ENCODE measurements at places on chromosomes 2 and 18. TPM values are rescaled to one million over a fixed set of nuclear protein-coding genes. Genes with fewer than 3 reads are reported as not detected.

LOXHD1 gene
- not detected for total RNA-seq

IDH1 gene
- total RNA-seq = 440 TPM

DNA sequence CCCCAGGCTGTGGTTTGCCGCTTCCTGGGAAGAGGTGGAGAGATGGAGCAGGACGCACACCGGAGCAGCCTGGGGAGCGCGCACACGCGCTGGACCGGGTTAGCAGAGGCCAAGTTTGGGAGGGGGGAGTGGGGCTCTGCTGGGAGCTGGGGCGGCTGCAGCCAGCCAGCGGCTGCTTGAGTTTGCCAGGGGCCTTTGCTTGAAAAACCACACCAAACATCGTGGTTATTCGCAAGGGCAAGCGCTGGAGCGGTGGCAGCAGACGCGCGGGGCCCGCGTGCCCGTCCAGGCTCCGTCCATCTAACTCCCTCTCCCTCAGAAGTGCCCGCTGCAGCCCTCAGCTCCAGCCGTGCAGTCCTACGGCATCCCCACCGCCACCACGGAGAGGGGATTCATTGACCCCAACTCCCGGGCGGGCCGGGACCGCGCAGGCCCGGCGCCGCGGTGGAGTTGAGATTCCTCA lies 4.6 kb downstream of the PTGR3 start:
- no peak for DNase-seq

CSRNP3 gene
- total RNA-seq = not detected

- no peak for DNase-seq
Measured at GRCh38 chr2:158912765-158913164, 55.7 kb upstream of the TANC1 start.

DNA sequence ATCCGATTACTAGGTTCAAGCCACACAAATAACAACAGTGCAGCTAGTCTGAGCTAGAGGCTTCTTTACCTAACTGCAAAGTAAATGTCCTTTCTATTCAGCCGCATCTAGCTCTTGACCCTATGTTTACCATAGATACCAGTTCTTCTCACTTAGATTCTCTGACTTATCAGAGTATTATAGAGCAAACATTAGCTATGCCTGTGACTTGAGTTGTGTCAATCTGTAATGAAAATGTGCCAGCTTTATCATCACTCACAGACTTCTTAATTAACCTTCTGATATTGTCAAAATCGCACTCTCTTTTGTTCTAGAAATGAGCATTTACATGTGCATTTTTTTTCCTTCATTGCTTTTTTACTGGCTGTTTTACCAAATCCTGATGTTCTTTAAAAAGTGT lies 79.9 kb downstream of the BCL11A start:
- DNase-seq = no peak

ADGRF3 gene
- 0.47 TPM for total RNA-seq

ZAP70 gene
- not detected for total RNA-seq

DNA sequence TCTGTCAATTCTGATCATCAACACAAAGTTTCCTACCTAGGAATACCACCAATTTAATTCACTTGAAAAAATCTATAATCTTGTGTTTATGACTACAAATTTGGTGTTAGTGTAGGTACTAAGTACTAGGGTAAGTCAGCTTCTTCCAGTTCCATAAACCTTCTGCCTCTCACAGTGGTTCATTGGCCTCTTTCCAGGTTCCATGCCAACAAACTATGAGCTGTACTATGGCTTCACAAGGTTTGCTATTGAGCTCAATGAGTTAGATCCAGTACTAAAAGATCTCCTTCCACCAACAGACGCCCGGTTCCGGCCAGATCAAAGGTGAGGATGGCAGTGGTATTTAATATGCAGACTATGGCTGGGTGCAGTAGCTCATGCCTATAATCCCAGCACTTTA lies 58.8 kb downstream of the PRKRA start:
- peak; percentile 47 for DNase-seq

DNA sequence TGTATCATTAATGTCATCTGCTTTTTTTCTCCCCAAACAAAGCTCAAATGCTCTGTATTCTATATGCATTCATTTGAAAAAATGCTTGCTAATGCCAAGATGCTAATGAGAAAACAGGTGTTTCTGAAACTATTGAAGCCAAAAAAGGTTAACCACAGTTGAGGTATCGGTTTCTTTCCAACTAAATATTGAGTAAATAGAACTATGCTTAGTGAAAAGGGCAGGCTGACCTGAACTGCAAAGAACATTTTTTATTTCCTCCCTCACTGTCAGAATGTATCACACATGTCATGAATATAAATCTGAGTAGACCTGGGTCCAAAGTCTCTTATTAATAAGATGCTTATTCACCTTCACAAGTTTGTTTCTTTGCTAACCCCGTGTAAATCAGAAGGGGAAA lies 866.6 kb downstream of the CPS1 start:
- no peak for DNase-seq

DNA sequence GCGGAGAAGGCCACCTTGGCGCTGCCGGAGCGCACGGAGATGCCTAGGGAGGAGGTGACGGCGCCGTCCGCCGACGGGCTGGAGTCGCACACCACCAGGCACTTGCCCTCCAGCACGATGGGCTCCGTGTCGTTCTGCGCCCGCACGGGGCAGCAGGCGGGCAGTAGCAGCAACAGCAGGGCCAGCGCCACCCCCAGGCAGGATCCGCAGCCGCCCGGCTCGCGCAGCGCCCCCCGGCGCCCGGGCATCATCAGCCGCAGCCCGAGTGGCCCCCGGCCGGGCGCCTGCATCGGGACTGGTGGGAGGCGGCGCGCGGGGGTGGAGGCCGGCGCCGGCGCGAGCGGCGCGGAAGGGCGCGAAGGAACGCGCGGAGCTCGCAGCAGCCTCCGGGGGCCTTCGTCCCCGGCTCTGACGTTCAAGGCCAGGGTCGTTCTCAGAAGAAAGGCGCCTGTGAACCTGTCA lies 2.2 kb downstream of the CBLN2 start:
- no peak for DNase-seq

CIDEA gene
- not detected for total RNA-seq

DNA sequence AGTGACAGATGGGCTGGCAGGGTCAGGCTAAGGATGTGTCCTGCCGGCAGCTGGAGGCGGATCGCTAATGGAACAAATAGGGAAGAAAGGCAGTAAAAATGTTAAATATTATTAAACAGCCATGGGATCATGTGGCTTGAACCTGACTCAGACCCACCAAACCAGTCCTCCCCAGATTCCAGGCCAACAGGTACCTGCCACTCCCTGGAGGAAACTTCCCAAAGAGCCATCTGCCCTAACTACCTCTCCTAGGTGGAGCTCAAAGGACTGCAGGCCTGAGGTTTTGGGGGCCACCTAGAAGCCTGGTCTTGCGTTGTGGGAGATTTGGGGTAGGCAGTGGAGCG lies 34.3 kb downstream of the CIB4 start:
- DNase-seq = no peak

DNA sequence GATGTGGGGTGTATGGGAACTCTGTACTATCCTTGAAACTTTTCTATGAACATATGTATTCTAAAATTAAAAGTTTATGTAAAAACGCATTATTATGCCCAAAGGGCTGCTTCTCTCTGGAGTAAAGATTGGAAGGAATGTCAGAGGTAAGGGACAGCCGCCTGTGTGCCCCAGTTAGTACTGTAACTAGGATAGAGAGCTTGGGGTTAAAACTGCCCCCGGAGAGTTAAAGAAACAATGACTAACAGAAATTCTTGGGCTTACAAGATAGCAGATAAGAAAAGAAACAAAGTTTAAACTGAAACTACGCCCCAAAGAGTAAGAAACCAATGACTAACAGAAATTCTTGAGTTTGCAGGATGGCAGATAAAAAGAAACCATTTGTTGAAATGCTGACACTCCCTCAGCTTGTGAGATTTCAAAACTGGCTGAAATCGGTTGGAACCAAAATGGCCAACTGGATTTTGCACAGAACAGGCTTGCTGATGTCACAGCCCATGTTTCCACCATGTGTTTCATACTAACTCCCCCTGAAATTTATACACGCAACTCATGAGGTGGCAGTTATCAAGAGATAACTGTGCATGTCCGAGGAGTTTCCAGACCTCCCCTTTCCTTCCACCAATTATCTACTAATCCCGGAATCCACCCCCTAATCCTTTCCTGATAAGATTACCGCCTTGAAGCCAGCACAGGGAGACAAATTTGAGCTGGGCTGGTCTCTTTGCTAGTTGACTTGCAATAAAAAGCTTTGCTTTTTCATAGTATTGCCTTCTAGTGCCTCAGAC lies 8.7 kb upstream of the TXNDC2 start:
- DNase-seq = no peak

PSMA8 gene
- not detected for total RNA-seq

MC2R gene
- total RNA-seq = not detected

LAMA1 gene
- total RNA-seq = 0.31 TPM

DNA sequence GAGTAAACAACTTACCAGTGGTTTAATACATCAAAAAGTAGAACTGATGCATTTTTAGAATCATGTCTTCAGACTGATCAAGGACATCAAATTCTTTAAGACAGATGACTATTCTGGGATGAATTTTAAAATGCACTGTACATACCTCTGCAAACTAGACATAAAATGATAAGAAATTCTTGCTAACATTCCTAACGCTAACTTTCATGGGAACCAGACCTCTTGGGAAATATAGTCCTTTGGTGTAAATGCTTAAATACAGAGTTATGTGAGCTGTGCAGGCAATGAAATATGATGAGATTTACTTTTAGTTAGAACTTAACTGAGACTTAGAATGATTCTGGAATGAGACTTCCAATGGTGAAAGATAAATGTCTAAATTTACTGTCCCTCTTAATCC lies 562.0 kb downstream of the NR4A2 start:
- no peak for DNase-seq

Measured in G401 (cell line).